HTR-8/SVneo (cell line): ENCODE measurements at places on chromosomes 5 and 9.

DNA sequence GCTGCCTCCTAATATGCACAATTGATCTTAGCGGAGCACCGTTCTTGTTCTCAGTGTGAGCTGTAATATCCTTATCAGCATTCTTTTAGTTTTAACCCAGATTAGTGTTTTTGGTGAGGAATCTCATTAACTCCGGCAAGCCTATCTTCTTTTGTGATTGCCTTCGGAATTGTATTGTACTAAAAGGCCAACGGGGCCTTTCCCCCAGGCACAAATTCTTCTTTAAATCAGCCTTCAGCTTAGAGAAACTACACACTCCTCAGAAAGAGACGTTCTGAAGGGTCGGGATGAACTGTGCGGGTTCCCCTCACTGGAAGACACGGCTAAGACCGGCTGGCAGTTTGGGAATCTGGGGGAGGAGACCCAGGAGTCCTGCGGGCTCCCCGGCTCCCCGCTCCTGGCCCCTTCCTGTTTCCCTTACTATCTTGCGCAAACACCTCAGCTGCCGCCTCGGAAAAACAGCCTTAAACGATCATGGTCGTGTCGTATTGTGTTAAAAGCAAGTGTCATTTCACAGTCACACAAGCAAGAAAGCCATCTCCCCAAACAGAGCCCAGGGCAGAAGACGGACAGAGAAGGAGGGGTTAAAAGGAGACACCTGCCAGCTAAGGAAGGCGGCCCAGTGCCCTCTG lies 353.1 kb upstream of the IRX2 start:
- DNase-seq, result no peak

GRCh38 chr5:54590824-54591223 lies 73.3 kb downstream of the SNX18 start:
- no peak for DNase-seq

- DNase-seq, result no peak
Measured at GRCh38 chr9:91403665-91404543, 19.7 kb downstream of the NFIL3 start.

- DNase-seq, result no peak
Measured at GRCh38 chr5:102834438-102834964, 79.4 kb downstream of the PAM start.
